ENCODE measurements at places on chromosomes 11 and 22. TPM values are rescaled to one million over a fixed set of nuclear protein-coding genes. Genes with fewer than 3 reads are reported as not detected.

- H3K27me3 ChIP-seq = peaks cover 1% of the 10 kb centered on the region
- no peak for DNase-seq
- peaks cover under 1% of the 10 kb centered on the region for H3K36me3 ChIP-seq
- peaks cover 33% of the 10 kb centered on the region for H3K4me1 ChIP-seq
These were observed 14.7 kb upstream of the APOL6 start for GRCh38 chr22:35633520-35633919.

- no peak for DNase-seq
- H3K27ac ChIP-seq = no peak overlapping the region
- H3K27me3 ChIP-seq = no peaks in the 10 kb centered on the region
These were observed 815 bp upstream of the PLCB3 start for GRCh38 chr11:64250415-64251015.

GRCh38 chr11:60777572-60777971 is 7.6 kb upstream of the MS4A10 start:
- peaks cover 20% of the 10 kb centered on the region for H3K27me3 ChIP-seq
- no peaks in the 10 kb centered on the region for H3K36me3 ChIP-seq

- peaks cover 20% of the 10 kb centered on the region for H3K4me1 ChIP-seq
- H3K36me3 ChIP-seq = peaks cover 47% of the 10 kb centered on the region
- no peaks in the 10 kb centered on the region for H3K27me3 ChIP-seq
- H3K4me3 ChIP-seq = no peak overlapping the region
- peak overlapping the region; percentile 79 for H3K27ac ChIP-seq
These were observed 14.6 kb downstream of the ACAT1 start for GRCh38 chr11:108135845-108136544.

- H3K36me3 ChIP-seq = no peaks in the 10 kb centered on the region
- H3K27me3 ChIP-seq = peaks cover 36% of the 10 kb centered on the region
These were observed 25.3 kb downstream of the DUSP8 start for GRCh38 chr11:1546536-1547466.

DNA sequence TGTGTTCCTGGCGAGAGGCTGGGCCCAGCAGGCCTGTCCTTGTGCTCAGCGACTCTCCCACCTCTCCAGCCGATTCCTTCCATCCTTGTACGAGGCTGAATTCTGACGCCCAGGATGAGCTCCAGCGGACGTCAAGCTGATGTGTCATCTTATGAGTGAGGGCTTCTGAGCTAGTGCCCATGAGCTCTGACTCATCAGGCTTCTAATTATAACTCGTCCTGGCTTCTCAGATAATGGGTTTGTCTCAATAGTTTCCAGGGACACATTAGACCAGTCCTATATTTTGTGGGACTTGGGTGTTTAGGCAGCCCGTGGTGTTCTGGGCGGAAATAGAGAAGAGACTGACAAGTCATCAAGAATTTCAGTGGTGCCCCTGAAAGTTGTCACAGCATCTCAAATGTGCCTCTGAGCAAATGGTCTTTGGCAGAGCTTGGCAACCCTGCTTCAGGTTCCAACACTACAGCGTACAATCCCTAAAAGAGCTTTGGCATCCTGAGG is 108.2 kb upstream of the CD44 start:
- H3K27me3 ChIP-seq = peaks cover 17% of the 10 kb centered on the region
- DNase-seq = no peak
- peak overlapping the region; percentile 88 for H3K27ac ChIP-seq
- peaks cover 4% of the 10 kb centered on the region for H3K36me3 ChIP-seq

GRCh38 chr11:59551659-59552521 is 40.6 kb downstream of the OR4D9 start:
- peaks cover 37% of the 10 kb centered on the region for H3K4me1 ChIP-seq
- H3K27me3 ChIP-seq = peaks cover 4% of the 10 kb centered on the region
- no peak for DNase-seq
- H3K4me3 ChIP-seq = peak overlapping the region; percentile 89
- peak overlapping the region; percentile 94 for H3K27ac ChIP-seq

DNA sequence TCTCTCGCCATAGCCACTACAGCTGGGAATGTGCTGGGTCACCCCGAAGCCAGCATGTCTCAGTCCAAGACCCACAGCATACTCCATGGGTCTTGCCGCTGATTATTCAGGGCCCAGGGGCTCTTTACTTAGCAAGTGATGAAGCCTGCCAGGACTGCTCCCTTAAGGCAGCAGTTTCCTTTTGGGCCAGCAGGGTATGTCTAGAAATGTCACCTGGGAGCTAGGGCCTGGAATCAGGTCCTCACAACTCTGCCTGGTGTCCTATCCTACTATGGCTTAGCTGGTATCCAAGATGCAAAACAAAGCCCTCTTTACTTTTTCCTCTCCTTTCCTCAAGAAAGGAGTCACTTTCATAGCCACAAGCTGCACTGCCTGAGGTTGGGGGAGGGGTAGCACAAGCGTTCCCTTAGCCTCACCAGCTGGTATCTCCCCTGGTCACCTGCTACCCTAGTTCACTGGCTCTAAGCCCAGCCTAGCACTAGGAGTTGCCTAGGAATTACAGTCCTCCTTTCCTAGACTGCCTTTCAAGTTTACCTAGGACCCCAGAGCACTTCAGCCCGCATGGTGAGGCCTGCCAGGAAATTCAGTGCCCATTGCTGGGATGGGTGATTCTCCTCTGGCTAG is 22.6 kb upstream of the NCR3LG1 start:
- H3K27ac ChIP-seq = no peak overlapping the region
- no peak overlapping the region for H3K4me3 ChIP-seq
- no peak for DNase-seq
- peaks cover 72% of the 10 kb centered on the region for H3K36me3 ChIP-seq

DNA sequence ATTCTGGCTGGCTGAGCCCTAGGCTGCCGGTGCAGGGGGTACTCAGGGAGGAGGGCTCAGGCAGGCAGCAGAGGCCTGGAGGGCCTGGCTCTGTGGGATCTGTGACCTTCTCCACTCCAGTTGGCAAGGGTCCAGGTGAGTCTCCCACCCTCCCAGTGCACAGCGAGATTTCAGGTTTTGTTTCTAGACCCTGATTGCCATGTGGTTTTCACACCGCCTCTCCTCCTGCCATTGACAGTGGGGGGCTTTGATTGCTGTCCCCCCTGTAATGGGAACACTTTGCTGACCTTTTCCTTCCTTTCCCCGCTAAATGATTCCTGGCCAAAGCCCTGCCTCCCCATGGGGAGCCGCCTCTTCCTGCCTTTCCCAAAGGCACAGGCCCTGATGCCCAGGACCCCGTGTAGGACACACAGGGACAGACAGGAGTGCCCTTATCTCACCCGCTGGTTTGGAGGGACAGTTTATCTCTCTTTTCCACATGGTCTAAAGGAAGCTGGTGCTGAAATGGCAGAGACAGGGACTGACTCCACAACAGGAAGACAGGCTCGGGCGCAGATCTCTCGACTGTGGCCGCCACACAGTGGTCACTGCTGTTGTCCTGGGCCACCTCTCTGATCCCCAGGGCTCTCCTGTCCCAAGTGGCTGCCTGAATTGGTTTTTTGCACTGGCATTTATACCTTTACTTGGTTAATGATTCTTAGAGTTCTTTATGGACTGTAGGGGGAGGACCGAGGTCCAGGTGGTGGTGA is 43.4 kb downstream of the BCR start:
- H3K27ac ChIP-seq = no peak overlapping the region
- H3K4me3 ChIP-seq = no peak overlapping the region
- peaks cover 64% of the 10 kb centered on the region for H3K4me1 ChIP-seq
- peaks cover 20% of the 10 kb centered on the region for H3K36me3 ChIP-seq

GRCh38 chr22:40276996-40277823 is 69.1 kb upstream of the ADSL start:
- H3K27ac ChIP-seq = no peak overlapping the region
- no peak overlapping the region for H3K4me3 ChIP-seq
- peaks cover 19% of the 10 kb centered on the region for H3K4me1 ChIP-seq
- DNase-seq = no peak
- H3K27me3 ChIP-seq = no peaks in the 10 kb centered on the region

GRCh38 chr11:111645657-111646316 is 43.5 kb downstream of the SIK2 start:
- H3K4me3 ChIP-seq = no peak overlapping the region
- H3K27ac ChIP-seq = no peak overlapping the region
- H3K36me3 ChIP-seq = peaks cover 4% of the 10 kb centered on the region
- H3K4me1 ChIP-seq = no peaks in the 10 kb centered on the region
- H3K27me3 ChIP-seq = no peaks in the 10 kb centered on the region

DNA sequence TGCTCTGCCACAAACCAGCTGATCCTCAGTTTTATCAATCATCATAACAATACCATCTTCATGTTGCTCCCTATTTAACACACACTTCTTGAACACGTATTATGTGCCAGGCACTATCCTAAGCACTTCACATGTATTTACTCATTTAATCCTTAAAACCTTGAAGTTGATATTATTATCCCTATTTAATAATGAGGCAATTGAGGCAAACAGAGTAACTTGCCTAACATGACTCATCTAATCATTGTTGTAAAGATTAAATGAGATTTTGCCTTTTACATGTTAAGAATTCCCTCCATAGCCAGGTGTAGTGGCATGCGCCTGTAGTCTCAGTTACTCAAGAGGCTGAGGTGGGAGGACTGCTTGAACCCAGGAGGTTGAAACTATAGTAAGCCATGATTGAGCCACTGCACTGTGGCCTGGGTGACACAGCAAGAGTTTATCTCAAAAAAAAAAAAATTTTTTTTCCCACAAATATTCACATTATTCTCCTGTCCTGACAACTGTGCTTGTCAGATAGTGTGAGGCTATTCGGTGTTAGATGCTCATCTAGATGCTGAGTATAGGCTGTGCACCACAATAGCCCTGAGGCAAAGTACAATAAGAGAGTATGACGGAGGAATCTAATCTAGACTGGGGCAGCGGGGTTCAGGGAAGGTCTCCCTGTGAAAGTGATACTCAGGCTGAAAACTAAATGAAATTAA is 13.4 kb downstream of the CKAP5 start:
- H3K27me3 ChIP-seq = no peaks in the 10 kb centered on the region
- peaks cover 14% of the 10 kb centered on the region for H3K36me3 ChIP-seq
- H3K4me1 ChIP-seq = peaks cover 30% of the 10 kb centered on the region
- no peak overlapping the region for H3K4me3 ChIP-seq
- DNase-seq = no peak
- H3K27ac ChIP-seq = no peak overlapping the region

- peaks cover 22% of the 10 kb centered on the region for H3K4me1 ChIP-seq
- H3K27ac ChIP-seq = peak overlapping the region; percentile 89
- H3K27me3 ChIP-seq = no peaks in the 10 kb centered on the region
These were observed 791 bp downstream of the EI24 start for GRCh38 chr11:125569915-125570621.

GRCh38 chr11:106853850-106854401 is 164.3 kb downstream of the GUCY1A2 start:
- no peaks in the 10 kb centered on the region for H3K36me3 ChIP-seq
- no peak for DNase-seq
- H3K4me3 ChIP-seq = no peak overlapping the region
- H3K4me1 ChIP-seq = no peaks in the 10 kb centered on the region

- peaks cover 21% of the 10 kb centered on the region for H3K27me3 ChIP-seq
- no peak overlapping the region for H3K4me3 ChIP-seq
- DNase-seq = no peak
- no peaks in the 10 kb centered on the region for H3K36me3 ChIP-seq
- no peak overlapping the region for H3K27ac ChIP-seq
These were observed 360.9 kb upstream of the NARS2 start for GRCh38 chr11:78935398-78936068.

PKNOX2 gene
- not detected for total RNA-seq

ZBTB16 gene
- total RNA-seq = 2.9 TPM

SUSD2 gene
- 0.32 TPM for total RNA-seq

ZC3H12C gene
- total RNA-seq = 16.7 TPM

CARD16 gene
- 5.2 TPM for total RNA-seq

POLD3 gene
- 45.6 TPM for total RNA-seq

All from activated T-helper 2 cell treated with anti-CD3 and anti-CD28 coated beads, Interferon-gamma antibody, Interleukin-2, Interleukin-4, amounts not matched to agents 10 μg/mL and 5 μg/mL and 100 μg/mL, durations not matched to agents 14 hours and 24 hours and 36 hours (primary cell).